Pancreas (tissue), 10 donors: ENCODE measurements at places on chromosomes 2 and 18.

DNA sequence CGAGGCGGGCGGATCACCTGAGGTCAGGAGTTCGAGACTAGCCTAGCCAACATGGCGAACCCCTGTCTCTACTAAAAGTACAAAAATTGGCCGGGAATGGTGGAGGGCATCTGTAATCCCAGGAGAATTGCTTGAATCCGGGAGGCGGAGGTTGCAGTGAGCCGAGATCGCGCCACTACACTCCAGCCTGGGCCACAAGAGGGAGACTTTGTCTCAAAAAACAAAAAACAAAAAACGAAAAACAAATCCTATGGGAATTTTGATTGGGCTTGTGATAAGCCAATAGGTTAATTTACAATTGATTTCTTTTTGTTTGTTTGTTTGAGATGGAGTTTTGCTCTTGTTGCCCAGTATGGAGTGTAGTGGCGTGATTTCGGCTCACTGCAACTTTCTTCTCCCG lies 24.2 kb upstream of the TOGARAM2 start:
- DNase-seq = no peak

DNA sequence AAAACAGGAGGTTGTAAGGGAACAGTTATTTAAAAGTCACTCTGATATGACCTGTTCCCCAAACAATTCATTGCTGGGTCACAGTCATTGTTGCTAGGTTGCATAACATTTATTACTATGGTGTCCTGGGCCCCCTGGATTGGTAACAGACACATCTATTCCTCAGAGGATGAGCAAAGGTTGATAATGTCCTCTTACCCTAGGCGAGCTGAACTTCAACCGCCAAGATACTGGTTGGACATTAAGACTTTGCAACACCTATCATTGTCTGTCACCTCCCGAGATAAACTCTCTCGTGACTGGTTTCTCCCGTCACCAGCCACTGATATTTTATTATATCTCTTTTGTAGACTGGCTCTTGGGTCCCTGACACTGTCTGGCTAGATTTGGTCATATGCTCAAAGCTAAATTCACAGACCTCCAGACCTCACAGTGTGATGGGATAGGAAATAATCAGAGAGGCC lies 361.3 kb downstream of the ZNF521 start:
- no peak for DNase-seq

DNA sequence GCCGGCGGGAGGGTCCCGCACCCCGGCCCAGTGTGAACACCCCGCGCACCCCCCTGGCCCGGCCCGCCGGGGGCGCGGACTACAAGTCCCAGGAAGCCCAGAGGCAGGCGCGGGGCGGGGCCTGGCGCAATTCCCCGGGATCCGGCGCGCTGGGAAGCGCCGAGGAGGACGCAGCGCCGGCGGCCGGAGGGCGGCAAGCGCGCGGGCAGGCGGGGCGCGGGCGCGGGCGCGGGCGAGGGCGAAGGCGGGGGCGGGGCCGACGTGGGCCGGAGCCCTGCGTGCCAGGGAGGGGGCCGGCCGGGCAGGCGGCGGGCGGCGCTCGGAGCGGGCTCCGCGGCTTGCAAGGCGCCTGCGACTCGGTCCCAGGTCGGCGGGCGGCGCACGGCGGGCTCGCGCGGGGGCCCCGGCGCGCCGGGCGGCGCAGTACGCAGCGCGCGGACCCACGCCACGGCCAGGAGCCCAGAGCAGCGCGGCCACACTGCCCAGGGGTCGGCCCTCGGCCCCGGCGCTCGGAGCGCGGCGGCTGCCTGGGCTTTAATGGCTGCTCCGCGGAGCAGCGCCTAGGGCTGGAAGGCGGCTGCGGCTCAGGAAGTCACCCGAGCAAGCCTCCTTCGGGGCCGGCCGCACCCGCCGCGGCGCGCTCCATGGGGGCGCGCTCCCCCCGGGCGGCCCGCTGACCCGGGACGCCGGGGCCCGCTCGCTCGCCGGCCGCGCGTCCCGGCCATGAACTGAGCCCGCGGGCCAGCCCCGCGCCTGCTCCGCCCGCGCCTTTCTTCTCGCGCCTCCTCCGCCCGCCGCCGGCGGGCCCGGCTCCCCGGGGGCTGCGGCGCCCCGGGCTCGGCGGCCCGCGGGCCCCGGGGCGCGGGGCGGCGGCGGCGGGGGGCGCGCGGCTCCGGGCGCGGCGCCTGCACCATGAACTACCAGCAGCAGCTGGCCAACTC lies at the start of gene AGAP1:
TSS of gene AGAP1 (plus strand) at position 269 of the 941 bp plus-strand sequence.
- DNase-seq = peak; percentile 96

GRCh38 chr2:145652036-145652435 lies 1132.1 kb upstream of the ZEB2 start:
- no peak for DNase-seq

GRCh38 chr2:26412091-26412673 lies 10.5 kb downstream of the DRC1 start:
- no peak for DNase-seq

GRCh38 chr2:98013407-98014042 lies 17.8 kb upstream of the TMEM131 start:
- DNase-seq = no peak

DNA sequence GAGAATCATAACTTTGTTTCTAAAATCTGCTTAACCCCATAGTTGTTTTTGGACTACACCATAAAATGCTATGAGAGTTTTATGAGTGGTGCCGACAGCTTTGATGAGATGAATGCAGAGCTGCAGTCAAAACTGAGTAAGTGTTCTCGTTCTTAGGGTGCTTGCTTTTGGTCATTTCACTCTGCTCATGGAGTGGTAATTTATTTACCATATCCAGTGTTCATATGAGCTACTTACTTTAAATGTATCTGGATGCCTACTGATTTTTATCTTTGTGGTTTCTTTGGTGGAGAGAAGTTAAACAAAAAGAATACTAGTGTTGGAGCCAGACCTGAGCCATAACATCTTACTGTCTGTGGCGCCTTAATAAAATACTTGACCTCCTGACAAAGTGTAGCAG lies 16.4 kb downstream of the NDC80 start:
- DNase-seq = no peak

GRCh38 chr2:202765436-202765835 lies 106.1 kb downstream of the ICA1L start:
- no peak for DNase-seq

GRCh38 chr2:11701206-11701605 lies 31.2 kb upstream of the NTSR2 start:
- DNase-seq = no peak

- no peak for DNase-seq
These were observed 45.7 kb downstream of the FAM210A start for GRCh38 chr18:13680612-13681011.

DNA sequence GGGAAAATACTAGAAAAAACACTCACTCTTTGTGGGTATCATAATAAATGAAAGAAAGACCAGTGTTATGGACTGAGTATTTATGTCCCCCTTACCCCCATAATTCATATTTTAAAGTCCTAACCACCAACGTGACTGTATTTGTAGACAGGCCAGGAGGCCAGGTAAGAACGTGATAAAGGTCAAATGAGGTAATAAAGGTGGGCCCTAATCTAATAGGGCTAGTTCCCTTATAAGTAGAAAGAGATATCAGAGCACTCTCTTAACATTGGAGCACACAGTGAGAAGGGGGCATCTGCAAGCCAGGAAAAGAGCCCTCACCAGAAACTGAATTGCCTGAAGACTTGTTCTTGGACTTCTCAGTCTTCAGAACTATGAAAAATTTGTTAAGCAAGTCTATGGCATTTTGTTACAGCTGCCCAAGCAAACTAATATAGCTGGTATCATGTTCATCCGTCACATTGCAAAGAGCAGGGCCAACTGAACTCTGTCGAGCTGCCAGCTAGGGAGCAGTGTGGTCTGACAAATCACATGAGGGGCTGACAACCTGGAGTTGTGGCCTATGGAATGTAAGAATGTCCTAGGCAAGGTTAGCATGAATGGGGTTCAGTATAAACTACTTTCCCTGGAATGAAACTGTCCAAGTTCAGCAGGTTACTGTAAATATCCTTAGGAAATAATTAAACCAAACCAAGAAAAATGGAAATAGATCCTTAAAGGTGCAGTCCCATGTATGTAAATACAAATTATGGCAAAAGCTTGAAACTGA lies 280.9 kb downstream of the ZNF385B start:
- DNase-seq = peak; percentile 27

DNA sequence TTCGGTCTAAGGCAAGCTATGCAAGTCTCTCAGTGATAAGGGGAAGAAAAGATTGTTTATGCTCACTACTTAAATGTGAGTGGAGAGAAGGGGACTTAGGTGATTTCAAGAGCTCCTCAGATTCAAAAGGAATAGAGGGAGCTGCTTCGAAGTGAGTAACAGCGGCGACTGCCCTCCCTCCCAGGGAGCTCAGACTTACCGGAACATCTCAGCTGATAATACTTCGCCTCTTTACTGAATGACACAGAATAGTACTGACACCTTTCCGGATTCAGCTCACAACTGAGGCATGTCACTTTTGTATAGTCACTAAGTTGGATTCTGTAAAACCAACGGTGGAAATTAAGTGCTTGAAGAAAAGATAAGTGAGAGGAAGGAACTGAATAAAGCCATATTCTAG lies 55.5 kb downstream of the DPP4 start:
- DNase-seq = no peak

DNA sequence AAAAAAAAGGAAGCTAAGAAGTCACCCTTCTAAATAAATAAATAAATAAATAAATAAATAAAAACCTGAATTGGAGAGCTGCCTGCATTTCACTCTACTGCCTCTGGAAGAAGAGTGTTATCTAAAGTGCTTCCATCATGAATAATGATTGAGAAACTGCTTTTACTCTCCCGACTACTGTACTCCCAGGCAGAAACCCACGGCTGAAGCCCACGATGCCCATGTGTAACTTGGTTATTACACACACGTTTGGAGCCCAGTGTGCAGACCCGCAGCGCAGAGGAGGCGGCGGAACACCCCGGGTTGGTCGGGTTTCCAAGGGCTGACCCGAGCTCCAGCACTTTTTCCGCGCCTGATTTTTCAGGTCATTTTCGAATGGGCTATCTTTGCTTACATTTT lies 697 bp upstream of the SPATS2L start:
- DNase-seq = peak; percentile 46

- no peak for DNase-seq
These were observed 103.6 kb upstream of the SERPINE2 start for GRCh38 chr2:224142397-224143312.

GRCh38 chr2:136247204-136247950 lies 129.4 kb upstream of the CXCR4 start:
- no peak for DNase-seq
